ENCODE measurements at places on chromosomes 6 and 20.

GRCh38 chr20:58233881-58234528, 5.6 kb upstream of the ANKRD60 start:
- DNase-seq: no peak

DNA sequence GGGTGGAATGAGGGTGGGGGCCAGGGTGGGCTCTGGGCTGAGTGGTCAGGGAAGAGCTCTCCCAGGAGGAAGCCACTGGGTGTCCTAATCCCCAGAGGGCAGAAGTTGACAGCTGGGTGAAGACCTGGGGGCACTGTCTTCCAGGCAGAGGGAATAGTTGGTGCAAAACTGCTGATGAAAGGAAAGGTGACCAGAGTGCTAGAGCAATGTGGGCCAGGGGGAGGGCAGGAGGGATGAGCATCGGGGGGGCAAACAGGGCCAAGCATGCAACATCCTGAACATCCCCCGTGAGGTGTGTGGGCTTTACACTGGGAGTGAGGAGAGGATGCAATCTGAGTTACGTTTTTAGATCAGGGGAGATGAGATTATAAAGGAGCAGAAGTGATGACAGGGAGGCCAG, 97.8 kb downstream of the NOL4L start:
- DNase-seq: no peak

- no peak for DNase-seq
Measured at GRCh38 chr20:2207770-2208097, 88.1 kb upstream of the TGM3 start.

DNA sequence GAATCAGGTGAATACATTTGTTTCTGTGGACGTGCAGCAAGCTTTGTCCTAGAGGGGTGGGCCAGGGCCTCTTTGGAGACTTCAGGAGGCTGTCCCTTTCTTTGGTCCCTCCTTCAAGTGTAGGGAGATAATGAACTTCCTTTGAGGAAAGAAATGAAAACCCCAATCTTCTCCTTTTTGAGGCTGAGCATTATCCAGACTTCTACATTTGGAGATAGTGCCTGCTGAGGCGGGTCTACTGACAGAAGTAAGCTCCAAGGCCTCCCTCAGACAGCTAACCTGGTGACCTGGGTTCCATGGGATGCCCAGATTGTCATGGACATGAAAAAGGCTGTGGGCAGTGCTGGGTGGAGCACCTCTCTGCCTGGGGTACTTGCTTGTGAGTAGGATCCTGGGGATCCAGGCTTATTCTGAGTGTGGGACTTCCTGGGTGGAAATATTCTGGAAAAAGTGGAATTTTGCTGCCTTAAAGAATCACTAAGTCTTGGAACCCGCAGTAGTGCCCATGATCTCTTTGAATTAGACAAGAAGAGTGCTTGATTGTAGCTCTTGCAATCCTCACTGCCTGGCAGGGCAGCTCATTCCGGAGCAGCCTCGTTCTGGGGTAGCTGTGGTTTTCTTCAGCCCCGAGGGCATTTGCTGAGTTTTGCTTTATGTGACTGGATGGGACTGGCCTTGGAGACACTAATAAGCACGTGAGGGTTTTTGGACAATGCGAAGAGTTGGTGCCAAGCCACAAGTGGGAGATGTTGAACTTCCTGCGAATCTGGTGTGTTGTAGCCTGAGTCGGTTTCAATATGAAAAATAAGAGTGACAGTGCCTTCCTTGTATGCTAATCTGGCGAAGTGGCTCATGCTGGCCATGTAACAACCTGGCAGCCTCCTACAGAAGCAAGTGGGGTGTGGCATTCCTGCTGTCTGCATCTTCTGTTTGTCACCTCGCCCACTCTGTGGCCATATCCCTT, 28.1 kb downstream of the SNRNP48 start:
- no peak for DNase-seq

DNA sequence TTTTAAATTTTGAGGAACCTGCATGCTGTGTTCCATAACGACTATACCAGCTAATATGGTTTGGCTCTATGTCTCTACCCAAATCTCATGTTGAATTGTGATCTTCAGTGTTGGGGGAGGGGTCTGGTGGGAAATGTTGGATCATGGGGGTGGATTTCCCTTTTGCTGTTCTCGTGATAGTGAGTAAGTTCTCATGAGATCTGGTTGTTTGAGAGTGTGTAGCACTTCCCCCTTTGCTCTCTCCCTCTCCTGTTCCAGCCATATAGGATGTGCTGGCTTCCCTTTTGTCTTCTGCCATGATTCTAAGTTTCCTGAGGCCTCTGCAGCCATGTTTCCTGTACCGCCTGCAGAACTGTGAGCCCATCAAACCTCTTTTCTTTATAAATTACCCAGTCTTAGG, 61.8 kb upstream of the NEDD9 start:
- DNase-seq: no peak

Data from stimulated activated CD4-positive, alpha-beta T cell treated with anti-CD3 and anti-CD28 coated beads, Interleukin-1b, Interleukin-23, amount 100 ng/mL, for 1 hour (primary cell).